Posterior vena cava (tissue), 2 donors: ENCODE measurements at places on chromosomes 13 and 19.

DNA sequence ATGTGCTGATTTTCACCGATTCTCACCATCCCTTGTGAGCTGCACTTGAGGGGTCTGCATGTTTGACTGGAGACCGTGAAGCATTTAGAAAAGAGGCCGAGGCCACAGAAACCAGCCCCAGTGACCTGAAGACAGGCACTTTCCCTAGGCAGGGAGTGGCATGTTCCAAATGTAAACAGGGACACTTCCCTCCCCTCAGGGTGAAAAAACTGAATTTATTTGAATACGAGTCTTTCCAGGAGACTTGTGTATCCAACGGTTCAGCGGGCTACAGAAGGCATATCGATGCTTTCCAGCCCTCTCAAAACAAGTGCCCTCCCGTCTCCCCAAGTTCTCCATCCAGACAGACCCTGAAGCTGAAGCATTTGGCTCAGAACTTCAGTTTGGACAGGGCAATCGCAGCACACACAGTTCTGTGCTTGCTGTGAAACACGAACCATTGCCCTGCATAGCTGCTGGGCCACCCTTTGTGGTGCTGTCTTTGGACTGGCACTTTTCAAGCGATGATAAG is 106.1 kb downstream of the ZIC5 start:
- DNase-seq = no peak

GRCh38 chr13:77868717-77869116 is 49.9 kb downstream of the EDNRB start:
- DNase-seq = no peak

GRCh38 chr19:2548966-2549365 is 73.0 kb downstream of the GADD45B start:
- peak; percentile 64 for DNase-seq

DNA sequence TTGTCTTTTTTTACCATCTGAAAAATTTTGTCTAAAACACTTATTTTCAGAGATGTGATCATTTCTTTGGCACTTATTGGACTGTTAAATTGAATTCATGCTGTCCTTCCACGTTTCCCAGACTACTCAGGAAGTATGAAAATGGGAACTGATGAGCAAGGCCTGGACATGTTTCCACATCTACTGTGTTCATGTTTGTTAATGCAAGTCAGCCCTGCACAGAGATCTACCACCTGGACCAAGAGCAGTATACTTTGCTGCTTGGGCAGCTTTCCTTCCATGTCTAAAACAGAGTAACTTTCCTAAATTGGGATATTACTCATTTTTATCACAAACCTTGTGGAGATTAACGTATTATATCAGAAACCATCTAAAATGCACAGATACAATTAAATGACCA is 687.4 kb downstream of the DIAPH3 start:
- DNase-seq = no peak
